Stimulated activated CD4-positive, alpha-beta T cell treated with anti-CD3 and anti-CD28 coated beads, TNF-alpha, amount 100 ng/mL, for 1 hour (primary cell): ENCODE measurements at places on chromosomes 5 and 9.

DNA sequence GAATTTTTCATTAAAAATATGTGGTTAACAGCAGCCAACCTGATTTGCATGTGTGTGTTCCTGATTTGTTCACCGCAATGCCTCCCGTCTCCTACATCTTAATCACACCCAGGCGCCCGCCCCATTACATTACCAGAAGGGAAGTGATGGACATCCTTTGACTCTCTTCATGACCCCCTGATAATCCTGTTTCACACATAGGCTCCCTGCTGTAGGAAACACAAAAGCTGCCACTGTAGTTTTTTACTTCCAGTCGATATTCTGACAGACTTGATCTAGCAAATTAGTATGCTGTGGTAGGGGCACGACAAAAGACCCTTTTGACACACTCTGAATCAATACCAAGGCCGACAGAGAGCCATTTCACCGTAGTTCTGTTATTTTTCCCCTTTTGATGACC, 287.8 kb upstream of the ISL1 start:
- DNase-seq: no peak

GRCh38 chr5:116764941-116765340, 190.3 kb upstream of the SEMA6A start:
- no peak for DNase-seq

DNA sequence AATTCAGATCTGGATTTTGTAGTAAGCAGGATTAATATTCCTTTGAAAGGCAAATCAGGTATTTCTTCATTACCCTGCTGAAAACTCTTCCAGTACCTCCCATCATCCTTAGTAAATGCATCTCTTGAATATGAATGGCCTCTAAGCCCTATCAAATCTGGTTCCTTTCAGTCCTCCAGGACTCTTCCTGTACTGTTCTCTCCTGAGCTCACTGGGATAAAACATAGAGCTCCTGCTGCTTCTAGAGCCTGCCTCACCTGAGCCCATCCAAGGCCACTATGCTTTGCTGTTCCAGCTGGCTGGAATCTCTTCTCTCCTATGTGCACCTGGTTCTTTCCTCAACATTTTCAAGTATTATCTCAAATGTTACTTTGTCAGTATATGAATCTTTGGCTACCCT, 803.3 kb upstream of the CTNND2 start:
- DNase-seq: no peak

- no peak for DNase-seq
These were observed 6.6 kb upstream of the TEX53 start for GRCh38 chr9:114664181-114664580.
